Activated T-cell treated with anti-CD3 and anti-CD28 coated beads, Interleukin-2, amount 50 U/mL, for 72 hours (primary cell): ENCODE measurements at places on chromosomes 3 and 15. TPM values are rescaled to one million over a fixed set of nuclear protein-coding genes. Genes with fewer than 3 reads are reported as not detected.

- DNase-seq: no peak
Measured at GRCh38 chr3:178436773-178437172, 99.5 kb upstream of the KCNMB2 start.

GRCh38 chr3:111695636-111696117 is 100.5 kb upstream of the ZBED2 start:
- DNase-seq: no peak

DNA sequence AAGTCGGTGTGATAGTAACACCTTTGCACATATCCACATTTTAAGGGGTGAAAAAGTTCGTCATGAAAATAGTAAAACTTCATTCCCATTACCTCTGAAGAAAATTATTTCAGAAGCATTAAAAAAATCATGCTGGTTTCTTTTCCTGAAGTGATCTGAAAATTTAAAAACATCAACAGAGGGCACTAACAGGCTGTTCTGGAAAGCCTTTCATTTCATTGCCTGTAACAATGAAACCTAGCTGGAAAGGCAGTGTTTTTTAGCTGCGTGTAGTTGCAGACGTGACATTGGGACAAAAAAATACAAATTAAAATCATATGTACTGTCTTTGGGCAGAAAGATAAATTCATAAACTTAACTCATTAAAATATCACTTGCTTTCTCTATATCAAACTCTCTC is 993.8 kb downstream of the GBE1 start:
- no peak for DNase-seq

- no peak for DNase-seq
Measured at GRCh38 chr3:171416061-171416460, 44.1 kb downstream of the TNIK start.

DNA sequence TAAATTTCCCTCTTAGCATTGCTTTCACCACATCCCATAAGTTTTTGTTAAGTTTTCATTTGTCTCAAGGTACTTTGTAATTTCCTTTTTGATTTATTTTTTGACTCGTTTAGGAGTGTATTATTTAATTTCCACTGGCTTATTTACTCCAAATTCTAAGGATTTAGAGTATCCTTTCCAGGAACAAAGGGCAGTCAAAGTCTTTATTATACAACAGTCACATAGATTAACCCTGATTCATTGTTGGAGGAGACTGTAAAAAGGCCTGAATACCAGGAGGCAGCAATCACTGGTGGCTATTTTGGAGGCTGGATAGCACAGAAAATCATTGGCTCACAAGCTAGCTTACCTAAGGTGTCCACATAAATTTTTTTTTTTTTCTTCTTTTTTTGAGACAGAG is 39.9 kb downstream of the OIP5 start:
- DNase-seq: no peak

DNA sequence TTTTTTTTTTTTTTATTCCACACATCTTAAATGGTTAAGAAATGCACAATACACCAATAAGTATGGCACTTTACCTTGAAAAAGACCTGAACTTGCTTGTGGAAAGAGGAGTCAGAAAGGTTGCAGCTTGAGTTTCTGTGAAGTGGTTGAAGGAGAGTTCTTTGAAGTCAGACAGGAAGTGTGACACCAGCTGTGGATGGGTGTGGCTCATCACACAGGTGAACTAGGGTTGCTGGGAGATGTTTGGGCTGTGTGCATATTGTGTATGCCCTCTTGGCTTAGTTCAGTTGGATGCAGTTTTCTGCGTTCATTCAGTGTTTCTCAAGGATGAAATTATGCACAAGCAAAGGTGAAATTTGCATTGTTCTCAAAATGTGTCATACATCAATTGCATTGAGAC is 6.3 kb downstream of the AEN start:
- no peak for DNase-seq

- DNase-seq: no peak
Measured at GRCh38 chr3:24519368-24520100, 24.9 kb upstream of the THRB start.

Gene FILIP1L
- 0.46 TPM for total RNA-seq

Gene C3orf22
- total RNA-seq: not detected

Gene REC114
- total RNA-seq: not detected

Gene PLSCR4
- total RNA-seq: not detected

Gene NDUFAF3
- 35.1 TPM for total RNA-seq
